ENCODE measurements at places on chromosomes 3 and 15.
A peak's percentile ranks its signal among the peaks of the same experiment; 100 is the strongest.

- DNase-seq, result no peak
Observed at GRCh38 chr15:80674245-80674614, 20.9 kb upstream of the ABHD17C start.

GRCh38 chr3:140198242-140198641 is 263.3 kb downstream of the CLSTN2 start:
- no peak for DNase-seq

- no peak for DNase-seq
Observed at GRCh38 chr15:74386496-74387140, 19.2 kb upstream of the CYP11A1 start.

DNA sequence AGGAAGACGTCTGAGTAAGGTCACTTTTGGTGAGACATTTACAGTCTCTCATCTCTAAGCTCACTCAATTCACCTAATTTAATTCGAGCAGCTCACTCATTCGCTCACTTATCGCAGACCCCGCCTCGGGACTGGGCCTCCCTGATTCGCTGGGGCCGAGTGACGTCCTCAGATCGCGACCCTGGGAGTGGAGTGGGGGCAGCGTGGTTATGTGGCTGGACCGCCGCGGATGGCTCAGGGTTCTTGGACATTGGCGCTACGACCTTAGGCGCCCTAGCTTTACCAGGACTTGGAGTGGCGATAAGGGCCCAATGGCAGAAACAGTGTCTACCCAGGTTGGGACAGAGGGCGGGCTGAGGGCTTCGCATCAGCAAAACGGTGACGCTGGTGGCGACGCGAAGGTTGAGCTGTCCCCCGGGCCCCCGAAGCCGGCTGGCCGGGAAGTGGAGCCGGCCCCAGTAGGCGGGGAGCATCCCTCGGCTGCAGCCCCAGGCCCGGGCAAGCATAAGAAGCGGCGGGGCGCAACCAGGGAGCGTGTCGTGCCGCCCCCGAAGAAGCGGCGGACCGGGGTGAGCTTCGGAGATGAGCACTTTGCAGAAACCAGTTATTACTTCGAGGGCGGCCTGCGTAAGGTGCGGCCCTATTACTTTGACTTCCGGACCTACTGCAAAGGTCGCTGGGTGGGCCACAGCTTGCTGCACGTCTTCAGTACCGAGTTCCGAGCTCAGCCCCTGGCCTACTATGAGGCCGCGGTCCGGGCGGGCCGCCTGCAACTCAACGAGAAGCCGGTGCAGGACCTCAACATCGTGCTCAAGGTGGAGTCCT is at the start of gene RPUSD2:
Gene RPUSD2, plus strand, starts transcription at position 171 of the 825 bp plus-strand sequence. Its CDS starts 39 bp downstream, at position 210.
- DNase-seq, result peak; percentile 67

- no peak for DNase-seq
Observed at GRCh38 chr3:177887475-177887874, 648.8 kb upstream of the KCNMB2 start.

DNA sequence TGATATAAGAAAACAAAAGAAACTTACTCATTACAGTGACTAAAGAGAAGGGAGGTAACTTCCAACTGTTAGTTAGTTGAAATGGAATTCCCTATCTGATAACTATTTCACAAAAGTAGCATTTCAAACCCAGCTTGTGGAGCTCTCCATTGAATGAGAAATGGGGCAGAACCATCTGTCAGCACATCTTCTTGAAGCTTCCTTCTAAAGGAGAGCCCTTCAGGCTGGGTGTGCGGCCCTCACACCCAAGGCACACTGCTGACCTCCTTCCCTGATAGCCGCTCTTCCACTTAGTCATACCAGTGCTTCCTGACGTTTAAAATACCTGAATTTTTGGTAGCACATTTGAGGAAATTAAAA is 28.1 kb upstream of the VEPH1 start:
- no peak for DNase-seq

- DNase-seq, result no peak
Observed at GRCh38 chr3:30135190-30135589, 471.2 kb upstream of the TGFBR2 start.

- no peak for DNase-seq
Observed at GRCh38 chr15:97893967-97894366, 66.5 kb upstream of the ARRDC4 start.

DNA sequence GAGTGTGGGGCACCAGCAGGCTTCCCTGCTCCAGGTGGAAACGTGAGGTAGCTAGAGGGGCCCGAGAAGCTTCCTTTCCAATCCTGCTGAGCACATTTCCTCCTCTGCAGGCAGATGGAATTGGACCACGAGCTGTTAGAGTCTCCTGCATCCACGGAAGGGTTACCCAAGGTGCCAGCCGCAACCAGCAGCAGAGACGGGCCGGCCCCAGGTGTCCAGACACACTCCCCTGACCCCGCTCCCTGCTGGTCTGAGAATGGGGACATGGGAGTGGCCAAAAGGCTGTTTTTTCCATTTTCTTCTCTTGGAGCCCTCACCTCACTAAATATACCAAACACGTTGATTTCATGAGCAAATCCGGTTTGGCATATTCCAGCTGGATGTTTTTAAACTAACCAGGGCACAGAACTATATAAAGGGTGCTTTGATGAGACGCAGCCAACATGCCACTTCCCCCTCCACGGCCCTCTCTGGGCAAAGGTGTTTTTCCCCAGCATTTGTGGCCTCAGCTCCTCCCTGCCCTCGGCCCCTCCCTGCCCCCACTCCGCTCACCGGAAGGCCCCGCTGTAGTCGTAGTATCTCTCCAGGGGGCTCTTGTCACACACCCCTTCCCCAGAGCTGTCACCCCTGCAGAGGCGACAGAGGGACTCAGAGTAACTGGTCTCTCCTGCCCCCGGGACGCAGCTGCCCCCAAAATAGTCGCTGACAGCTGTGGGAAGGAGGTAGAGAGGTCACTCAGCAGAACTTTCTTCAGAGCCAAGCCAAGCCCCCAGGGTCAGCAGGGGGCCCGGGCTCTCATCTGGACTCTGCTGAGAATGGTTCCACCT is 7.0 kb downstream of the MELTF start:
- DNase-seq, result no peak

DNA sequence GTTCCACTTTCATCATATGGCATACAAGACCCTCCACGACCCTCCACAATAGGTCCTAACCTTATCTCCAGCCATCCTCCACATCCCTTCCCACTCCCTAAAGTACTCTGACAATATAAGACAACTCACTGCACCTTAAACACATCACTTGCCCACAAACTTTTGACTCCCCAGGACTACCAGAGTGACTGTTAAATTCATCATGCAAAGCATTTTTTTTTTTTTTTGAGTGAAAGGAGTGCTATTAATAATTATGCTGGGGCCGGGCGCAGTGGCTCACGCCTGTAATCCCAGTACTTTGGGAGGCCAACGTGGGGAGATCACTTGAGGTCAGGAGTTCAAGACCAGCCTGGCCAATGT is 55.8 kb downstream of the OSBPL10 start:
- no peak for DNase-seq

DNA sequence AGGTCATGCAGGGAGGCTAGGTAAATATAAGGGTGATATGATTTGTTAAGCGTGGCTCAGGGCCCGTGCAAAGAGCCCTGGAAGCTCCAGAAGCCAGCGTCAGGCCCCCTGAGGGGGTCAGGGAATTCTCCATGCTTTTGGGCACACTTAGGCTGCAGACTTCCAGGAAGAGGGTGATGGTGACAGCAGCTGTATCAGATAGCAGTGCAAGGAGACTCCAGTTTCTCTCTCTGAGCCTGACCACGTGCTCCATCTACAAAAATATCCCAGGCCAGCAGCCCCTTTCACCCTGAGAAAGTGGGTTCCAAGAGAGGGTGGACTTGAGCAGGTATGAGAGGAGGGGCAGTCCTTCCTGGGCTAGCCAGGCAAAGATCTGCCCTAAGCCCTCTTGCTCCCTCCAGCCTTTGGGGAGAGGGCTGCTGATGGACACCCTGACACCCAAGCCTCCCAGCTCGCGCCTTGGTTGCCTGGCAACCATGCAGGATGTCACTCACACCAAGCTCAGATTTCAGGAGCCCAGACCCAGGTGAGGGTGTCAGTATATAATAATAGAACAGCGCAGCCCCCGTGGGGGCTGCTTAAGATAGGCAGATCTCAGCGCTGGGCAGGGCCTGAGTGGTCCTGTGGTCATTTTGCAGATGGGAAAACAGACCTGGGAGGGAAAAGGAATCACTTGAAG is 35.8 kb downstream of the ATP2B2 start:
- DNase-seq, result no peak

GRCh38 chr3:33795131-33795530 is 3.3 kb upstream of the PDCD6IP start:
- DNase-seq, result no peak

DNA sequence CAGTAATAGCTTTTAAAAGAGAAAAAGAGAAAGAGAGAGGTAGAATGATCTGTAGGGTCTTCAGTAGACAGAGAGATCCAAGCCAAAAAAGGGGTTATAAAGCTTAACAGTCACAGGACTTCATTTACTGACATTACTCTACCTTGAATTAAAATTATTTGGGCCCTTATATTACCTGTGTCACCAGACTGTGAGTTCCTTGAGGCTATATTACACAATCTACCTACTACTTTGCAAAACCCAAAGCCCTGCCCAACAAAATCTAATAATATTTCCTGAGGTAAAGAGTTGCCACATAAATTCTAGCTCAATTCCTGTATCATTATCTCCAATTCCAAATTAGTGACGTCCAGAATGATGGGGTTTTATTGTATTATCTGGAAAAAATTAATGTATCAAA is 1.9 kb downstream of the UBR1 start:
- DNase-seq, result no peak

DNA sequence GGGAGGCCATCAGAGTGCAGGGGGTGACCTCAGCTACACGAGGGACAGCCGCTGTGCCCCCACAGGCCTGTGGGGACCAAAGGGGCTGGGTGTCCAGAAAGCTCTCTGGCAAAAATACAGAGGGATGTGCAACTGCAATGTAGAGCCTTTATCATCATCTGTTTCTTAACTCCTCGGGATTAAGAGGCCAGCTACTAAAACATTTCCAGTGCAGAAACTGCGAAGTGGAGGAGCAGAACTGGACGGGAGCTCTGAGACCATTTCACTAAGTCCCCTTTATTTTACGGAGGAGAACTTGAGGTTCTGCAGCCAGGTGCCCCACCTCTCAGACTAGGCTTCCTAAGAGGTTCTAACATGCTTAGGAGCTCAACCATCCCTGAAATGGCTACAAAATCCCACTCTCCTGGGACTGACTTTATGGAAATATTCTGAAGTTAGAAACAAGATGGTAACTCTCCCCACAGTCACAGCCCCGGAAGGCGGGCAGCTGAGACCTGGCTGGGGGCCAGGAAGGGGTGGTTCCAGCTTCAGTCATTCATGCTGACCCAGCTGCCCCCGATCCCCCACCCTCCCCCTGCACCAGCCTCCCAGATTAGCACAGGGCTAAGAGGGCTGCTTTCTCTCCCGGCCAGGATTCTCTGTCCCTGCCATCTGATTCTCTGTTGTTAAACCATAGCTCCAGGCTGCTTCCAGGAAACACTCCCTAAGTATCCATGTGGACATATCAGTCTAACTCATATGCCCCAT is 40.3 kb downstream of the UMPS start:
- DNase-seq, result no peak

DNA sequence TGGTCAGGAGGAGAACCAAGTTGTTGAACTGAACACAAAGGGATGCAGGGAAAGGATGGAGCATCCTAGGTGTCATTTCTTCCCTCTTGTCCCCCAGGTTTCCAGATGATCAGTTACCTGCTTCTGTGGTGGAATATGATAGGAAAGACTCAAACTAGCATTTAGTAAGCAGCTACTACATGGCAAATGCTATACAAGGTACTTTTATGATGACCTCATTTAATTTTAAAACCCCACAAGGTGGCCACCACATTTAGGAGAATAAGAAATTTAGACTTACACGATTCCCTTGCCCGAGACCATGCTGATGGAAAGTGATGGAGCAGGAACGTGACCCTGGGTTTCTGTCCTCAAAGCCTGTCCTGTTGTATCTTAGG is 40.9 kb downstream of the CCR4 start:
- DNase-seq, result no peak

DNA sequence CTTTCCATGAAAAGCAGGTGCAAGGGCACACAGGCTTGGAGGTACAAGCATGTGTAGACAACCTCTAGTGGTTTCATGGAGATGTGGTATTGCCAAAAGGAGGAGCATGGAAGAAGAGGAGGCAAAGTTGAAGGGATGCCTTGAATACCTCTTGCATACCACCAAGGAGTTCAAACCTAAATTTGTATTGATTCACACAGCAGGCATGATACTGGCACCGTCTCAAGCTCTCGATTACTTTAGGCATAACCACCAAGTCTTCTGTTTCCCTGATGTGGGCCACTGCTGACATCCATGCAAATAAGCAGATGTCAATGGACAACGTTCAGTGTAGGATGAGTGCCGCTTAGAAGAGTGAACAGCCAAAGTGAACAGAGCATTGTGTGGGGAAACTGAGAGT is 87.1 kb downstream of the SCN11A start:
- no peak for DNase-seq

DNA sequence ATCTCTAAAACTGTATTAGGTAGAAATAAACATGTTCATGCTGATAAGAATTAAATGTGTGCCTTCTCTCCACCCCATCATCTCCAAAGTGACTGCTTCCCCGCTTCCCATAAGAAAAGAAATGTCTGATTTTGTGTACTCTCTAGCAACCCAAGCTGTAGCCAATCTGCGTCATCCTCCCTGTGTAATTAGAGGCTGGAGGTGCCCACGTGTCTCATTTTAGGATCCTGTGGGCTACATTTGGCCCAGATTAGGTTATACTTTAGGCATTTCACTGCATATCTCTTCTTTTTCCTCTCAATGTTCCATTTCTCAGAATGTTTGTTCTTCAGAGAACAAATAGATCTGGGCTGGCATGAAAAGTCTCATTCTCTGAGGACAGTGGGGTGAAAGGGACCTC is 19.3 kb upstream of the ZNF148 start:
- DNase-seq, result no peak

DNA sequence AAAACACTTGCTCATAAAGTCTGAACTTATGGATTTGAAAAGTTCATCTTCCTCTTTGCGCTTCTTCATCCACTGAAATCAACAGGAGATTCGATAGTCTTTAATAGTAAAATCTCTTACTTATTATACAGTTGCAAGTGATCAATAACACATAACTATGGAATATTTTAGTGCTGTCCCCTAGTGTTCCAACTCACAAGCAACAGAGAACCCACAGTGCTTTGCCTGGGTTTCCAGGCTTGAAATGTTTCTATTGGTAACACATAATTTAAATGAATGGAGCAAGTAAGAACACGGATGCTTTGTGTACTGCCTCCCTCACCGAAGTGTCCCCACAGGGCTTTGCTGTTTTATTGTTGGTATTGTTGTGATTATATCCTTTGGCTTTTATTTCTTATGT is 93.5 kb downstream of the WDR72 start:
- no peak for DNase-seq

DNA sequence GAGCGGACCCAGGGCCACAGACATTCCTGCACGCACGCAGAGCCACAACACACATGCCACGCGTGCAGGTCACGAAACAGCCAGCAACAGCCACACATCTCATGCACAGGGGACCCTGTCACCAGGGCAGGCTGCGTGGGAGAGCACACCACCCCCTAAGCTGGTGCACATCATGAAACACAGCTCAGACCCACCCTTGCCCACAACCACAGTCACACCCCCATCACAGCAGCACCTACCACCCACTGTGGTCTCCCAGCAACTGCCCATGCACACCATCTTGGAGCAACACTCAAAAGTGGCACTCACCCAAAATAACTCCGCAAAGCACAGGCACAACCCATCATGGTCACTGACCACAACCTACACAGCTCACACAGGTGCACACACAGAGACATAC is 75.7 kb downstream of the OCA2 start:
- no peak for DNase-seq
